HT1080 (cell line): ENCODE measurements at places on chromosomes 2 and 18.

DNA sequence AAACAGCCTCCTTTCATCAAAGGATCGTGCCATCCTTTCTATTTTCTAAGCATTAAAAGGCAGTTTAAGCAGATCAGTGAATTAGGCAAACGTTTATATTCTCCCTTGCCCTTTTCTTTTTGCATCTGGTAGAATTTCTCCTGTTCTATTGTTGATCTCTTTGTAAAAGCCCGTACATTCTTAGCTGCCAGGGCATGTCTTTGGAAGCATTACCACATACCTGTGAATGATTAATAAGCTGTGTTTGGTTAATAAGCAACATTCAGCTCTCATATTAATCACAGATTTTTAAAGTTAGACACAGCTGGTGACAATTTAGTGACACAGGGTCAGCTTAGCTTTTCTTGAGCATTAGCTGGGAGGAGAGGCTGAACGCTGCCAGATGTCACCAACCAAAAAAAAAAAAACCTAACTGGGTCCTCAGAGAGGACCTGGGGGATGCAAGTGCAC, 33.8 kb upstream of the CYP1B1 start:
- DNase-seq: no peak

DNA sequence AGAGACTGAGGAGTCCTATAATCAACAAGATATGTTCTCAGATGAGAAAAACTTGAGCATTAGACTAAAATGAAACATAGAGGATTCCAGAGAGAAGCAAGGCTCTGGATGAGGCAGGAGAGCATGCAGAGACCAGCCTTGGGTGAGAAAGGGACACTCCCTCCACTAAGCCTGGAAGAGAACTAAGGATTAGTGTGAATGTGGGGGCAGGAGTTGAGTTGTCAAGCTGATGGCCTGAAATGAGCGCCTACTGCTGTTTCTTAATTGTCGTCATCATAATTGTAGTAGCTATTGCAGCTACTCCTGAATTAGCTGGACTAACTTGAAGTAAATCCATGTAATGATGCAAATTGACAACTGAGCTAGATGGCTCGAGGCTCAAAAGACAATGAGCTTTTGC, 114.1 kb downstream of the PKP4 start:
- DNase-seq: no peak

GRCh38 chr2:224948859-224949258, 93.4 kb downstream of the DOCK10 start:
- DNase-seq: peak; percentile 88

DNA sequence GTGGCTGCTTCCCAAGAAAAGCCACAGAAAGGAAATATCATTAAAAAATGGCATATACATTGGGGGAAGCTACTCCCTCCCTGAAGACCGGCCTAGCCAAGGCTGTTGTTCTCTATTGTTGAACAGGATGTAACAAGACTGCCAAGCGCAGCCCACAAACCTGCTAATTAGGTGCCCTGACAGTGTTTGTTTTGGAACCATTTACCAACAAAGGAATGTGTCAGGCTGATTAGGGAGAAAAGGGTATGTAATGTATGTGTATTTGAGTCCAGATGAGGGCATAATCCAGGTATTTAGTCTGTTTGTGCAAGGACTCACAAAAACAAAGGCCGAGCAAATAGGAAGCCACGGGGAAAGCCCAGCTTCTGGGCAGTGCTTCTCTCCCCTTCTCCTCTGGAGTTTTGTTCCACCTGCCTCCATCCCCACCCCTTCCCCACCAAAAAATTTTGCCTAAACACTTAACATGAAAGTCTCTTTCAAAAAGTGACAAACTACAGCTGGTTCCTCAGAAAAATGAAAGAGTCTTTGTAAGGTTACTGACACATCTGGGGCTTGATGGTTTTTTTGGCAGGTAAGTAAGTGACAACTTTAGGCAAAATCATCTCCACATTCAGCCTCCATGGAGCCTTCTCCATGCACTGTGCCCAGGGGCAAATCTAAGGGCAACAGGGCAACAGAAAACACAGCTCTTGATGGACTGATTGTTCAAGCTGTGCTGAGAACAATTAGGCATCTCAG, 78.3 kb upstream of the FZD5 start:
- DNase-seq: peak; percentile 64

- no peak for DNase-seq
These were observed 30.4 kb upstream of the ALLC start for GRCh38 chr2:3627500-3628100.

- DNase-seq: peak; percentile 84
These were observed 23.0 kb downstream of the BIN1 start for GRCh38 chr2:127083819-127084503.

GRCh38 chr2:210548878-210549384, 7.5 kb upstream of the CPS1 start:
- DNase-seq: no peak

GRCh38 chr18:76491473-76491775, 3.6 kb downstream of the ZNF516 start:
- no peak for DNase-seq

- no peak for DNase-seq
These were observed 66.5 kb downstream of the PXDN start for GRCh38 chr2:1677821-1678165.

- no peak for DNase-seq
These were observed 1.4 kb upstream of the GRHL1 start for GRCh38 chr2:9949992-9950520.

GRCh38 chr18:10441472-10441871, 13.0 kb upstream of the APCDD1 start:
- DNase-seq: no peak

DNA sequence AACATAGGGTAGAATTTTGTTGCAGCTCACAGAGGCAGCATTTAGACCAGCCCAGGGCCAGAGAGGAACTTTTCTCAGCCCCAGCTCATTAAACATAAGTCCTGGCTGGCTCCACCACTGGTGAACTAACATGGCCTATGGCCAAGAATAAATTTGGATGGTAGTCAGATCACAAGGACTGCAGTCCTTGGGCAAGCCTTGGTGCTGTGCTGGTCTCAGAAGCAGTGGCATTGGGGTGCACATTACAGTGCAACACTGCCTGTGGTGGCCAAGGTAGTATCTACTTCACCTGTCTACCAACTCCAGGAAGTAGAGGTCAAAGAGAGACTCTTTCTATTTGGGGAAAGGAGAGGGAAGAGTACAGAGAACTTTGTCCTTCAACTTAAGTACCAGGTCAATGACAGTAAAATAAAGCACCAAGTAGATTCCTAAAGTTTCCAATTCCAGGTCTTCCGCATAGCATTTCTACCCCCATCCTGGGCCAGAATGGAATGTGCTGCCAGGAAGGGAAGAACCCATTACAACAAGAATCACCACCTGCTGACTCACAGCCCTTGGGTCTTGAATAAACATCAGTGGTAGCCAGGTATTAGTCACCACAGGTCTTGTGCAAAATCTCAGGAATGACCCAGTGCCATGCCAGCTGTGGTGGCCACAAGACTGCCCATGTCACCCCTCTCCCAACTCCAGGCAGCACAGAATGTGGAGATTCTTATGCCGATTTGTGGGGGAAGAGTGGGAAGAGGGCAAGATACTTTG, 155.4 kb upstream of the FSIP2 start:
- DNase-seq: peak; percentile 98

- peak; percentile 30 for DNase-seq
These were observed 231.9 kb downstream of the RND3 start for GRCh38 chr2:150255528-150255927.

GRCh38 chr2:125652280-125652679, 1003.7 kb upstream of the GYPC start:
- DNase-seq: no peak

GRCh38 chr2:37895140-37895539, 29.9 kb upstream of the RMDN2 start:
- no peak for DNase-seq

DNA sequence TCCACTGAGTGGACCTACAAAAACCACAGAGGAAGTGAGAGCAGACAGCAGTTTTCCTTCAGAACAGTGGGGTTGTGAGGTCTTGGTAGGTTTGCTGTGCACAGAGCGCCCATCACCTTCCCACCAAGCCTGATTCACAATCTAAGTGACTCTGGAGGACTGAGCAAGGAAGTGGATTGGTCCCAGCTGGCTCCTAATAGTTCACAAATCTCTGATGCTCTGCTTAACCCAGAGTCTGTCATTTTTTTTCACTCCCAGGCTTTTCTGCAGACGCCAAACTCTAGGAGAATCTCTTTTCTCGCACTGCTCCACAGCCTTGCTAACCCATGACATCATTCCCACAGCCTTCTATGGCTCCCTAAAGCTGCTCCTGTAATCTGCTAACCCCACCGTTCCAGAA, 280.4 kb downstream of the C1D start:
- peak; percentile 24 for DNase-seq

- DNase-seq: no peak
These were observed 57.5 kb downstream of the AAK1 start for GRCh38 chr2:69585855-69586555.

DNA sequence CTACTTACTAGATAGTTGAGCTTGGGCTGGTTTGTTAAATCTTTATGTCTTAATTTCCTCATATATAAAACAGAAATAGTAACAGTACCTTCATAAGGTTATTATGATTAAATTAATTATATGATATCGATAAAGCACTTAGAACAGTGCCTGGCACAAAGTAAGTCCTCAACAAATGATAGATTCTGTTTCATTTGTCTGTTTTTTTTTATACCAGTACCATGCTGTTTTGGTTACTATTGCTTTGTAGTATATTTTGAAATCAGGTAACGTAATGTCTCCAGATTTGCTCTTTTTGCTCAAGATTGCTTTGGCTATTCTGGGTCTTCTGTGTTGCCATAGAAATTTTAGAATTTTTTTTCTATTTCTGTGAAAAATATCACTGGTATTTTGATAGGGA, 66.3 kb downstream of the DYM start:
- no peak for DNase-seq

DNA sequence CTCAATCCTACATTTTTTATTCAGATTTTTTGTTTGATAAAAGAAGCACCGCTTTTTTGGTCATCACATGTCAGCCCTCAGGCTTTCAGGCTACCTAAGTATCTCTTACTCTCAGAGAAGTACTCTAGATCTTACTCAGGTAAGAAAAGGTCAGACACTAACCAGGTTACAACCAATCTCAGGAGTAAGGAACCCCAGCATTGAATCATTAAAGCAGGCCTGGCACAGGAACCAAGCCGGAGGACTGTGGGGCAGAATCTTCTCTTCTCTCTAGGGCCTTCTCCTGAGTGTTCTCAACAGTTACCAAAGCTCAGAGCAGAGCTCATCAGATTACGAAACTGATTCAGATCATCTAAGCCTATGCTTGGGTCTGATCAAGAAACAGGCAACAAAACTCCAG, 28.2 kb downstream of the RBMS1 start:
- no peak for DNase-seq
